ENCODE measurements at places on chromosomes 1 and 21.

- no peak for DNase-seq
Observed at GRCh38 chr1:19664453-19665185, at the start of gene HTR6. TSS of gene HTR6 (plus strand) at chr1:19664875. CDS start at chr1:19665754, 879 bp downstream.

DNA sequence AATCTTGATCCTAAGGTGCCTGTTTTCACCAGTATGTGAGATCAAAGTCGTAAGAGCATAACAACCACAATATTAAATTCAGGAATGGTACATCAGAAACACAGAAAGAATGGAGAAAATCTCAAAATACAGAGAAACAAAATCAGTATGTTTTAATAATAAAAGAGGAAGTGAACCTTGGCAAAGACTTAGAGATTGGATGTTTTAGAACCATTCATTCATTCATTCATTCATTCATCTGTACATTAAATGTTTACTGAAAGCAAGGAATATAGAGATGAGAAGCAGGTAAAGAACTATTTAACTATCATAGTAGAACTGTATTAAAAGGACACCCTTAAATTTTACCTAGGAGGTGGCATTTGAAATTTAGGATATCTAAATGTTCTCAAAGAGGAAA is 55.7 kb downstream of the EDEM3 start:
- DNase-seq, result no peak

DNA sequence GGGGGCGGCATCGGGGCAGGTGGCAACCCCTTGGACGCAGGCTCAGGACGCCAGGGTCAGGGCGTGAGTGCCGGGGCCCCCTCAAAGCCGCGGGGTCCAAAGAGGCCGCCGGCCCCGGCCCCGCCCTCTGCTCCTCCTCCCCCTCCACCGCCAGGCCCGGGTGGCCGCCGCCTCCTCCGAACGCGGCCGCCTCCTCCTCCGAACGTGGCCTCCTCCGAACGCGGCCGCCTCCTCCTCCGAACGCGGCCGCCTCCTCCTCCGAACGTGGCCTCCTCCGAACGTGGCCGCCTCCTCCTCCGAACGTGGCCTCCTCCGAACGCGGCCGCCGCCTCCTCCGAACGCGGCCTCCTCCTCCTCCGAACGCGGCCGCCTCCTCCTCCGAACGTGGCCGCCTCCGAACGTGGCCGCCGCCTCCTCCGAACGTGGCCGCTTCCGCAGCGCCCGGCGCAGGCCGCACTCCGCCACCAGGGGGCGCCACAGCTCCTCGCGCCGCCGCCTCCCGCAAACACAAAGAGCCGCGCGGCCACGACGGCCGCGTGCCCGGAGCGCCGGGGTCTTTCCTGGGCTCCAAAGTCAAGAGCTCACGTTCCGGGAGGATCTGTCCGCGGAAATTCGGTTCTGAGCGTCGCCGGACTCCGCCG is 19.3 kb upstream of the SAMD11 start:
- peak; percentile 78 for DNase-seq

DNA sequence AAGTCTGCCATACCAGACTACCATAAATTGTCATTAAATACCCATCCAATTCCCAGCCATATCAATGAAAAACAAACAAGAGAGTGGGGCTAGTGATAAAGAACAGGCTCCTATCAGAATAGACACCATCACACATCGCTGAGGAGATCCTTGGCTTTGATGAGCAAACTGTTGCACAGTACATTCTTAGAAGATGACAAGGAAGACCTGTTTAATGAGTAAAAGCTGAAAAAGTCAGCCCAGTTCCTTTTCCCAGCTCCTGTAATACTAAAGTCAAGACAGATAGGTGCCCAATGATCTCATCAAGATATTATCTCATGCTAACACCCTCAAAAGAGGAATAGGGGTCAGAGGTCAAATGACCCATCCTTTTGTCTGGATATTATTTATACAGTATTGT is 164.5 kb upstream of the COA6 start:
- DNase-seq, result no peak

- DNase-seq, result no peak
Observed at GRCh38 chr1:147787765-147788164, 27.4 kb upstream of the GJA5 start.

GRCh38 chr1:232578651-232579195 is 51.2 kb downstream of the SIPA1L2 start:
- DNase-seq, result no peak

All from WTC11 (cell line).